Uterus (tissue), 4 donors: ENCODE measurements at places on chromosomes 3 and 15. TPM values are rescaled to one million over a fixed set of nuclear protein-coding genes. Genes with fewer than 3 reads are reported as not detected.
A peak's percentile ranks its signal among the peaks of the same experiment; 100 is the strongest.

- no peaks in the 10 kb centered on the region for H3K36me3 ChIP-seq
- DNase-seq = no peak
- no peak overlapping the region for H3K27ac ChIP-seq
- H3K4me3 ChIP-seq = no peak overlapping the region
Observed at GRCh38 chr3:63193647-63194046, 84.5 kb upstream of the SYNPR start.

DNA sequence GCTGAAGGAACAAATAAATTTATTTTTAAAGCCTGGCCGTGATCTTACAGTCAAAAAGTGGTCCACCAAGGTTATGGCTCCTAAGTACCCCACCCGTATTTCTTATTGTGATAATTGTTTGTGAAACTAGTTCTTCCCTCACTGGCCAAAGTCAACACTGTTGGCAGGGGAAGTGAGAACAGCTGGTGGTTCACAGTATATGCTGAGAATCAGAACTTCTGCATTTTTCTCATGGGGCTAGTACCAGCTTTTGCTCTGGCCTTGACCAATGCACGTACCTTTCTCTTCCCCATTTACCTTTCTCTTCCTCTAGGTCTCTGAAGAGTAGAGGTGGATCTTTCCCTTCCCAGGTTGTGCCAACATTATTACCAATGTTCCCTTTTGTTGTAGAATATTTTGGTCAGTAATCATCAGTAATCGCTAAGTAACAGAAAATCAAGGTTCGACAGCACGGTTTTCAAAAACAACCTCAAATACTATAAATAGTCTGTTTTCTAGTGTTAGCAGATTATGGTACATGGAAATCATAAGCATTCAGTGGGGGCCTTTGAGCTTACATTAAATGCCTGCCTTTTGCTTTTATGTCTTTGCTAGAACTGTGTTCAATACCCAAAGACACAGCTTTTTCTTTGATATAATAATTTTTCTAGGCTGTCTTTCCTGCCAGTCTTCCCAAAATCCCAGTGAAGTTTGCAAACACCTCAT lies 268.0 kb downstream of the LPP start:
- no peaks in the 10 kb centered on the region for H3K4me1 ChIP-seq
- no peaks in the 10 kb centered on the region for H3K36me3 ChIP-seq
- no peak for DNase-seq
- H3K4me3 ChIP-seq = no peak overlapping the region
- peak overlapping the region; percentile 69 for H3K27ac ChIP-seq

DNA sequence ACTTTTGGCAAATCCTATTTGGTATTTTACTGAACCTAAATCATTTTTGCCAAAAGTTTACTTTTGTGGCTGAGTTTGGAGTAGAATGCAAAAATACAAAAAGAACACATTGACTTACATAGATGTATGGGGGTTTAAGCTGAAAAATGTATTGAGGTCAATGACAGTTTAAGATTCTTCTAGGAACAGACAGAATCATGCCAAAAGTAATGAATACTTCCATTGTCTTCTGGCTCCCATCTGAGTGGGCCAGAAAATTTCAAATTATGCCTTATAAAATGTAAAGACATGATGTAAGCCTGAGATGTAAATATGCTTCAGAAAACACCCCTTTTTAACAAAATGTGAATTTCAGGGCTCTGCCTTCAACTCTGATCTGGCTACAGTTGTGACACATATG lies 375.1 kb upstream of the DPH6 start:
- no peak overlapping the region for H3K27ac ChIP-seq
- H3K27me3 ChIP-seq = no peaks in the 10 kb centered on the region
- H3K4me1 ChIP-seq = no peaks in the 10 kb centered on the region
- H3K36me3 ChIP-seq = no peaks in the 10 kb centered on the region
- no peak for DNase-seq

- H3K36me3 ChIP-seq = no peaks in the 10 kb centered on the region
- H3K27ac ChIP-seq = no peak overlapping the region
- DNase-seq = no peak
- no peaks in the 10 kb centered on the region for H3K27me3 ChIP-seq
- H3K4me3 ChIP-seq = no peak overlapping the region
Observed at GRCh38 chr15:84009616-84010015, 226.0 kb upstream of the GOLGA6L4 start.

GRCh38 chr3:174377684-174378083 lies 481.4 kb upstream of the NAALADL2 start:
- no peaks in the 10 kb centered on the region for H3K36me3 ChIP-seq
- no peak overlapping the region for H3K4me3 ChIP-seq
- DNase-seq = no peak

DNA sequence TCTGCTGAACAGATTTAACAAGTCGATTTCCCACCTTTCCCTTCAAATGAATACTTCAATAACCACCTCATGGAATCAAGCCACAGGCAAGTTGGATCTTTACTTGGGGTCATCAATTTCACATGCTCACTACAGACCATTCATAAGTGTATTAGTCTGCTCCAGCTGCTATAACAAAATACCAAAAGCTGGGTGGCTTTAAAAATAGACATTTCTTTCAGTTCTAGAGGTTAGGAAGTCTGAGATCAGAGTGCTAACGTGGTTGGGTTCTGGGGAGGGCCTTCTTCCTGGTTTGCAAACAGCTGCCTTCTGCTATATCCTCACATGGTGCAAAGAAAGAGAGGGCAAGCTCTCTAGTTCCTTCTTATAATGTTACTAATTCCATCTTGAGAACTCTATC lies 5.1 kb downstream of the GPR176 start:
- H3K27ac ChIP-seq = no peak overlapping the region
- no peak overlapping the region for H3K4me3 ChIP-seq
- DNase-seq = no peak
- no peaks in the 10 kb centered on the region for H3K4me1 ChIP-seq
- H3K27me3 ChIP-seq = no peaks in the 10 kb centered on the region

DNA sequence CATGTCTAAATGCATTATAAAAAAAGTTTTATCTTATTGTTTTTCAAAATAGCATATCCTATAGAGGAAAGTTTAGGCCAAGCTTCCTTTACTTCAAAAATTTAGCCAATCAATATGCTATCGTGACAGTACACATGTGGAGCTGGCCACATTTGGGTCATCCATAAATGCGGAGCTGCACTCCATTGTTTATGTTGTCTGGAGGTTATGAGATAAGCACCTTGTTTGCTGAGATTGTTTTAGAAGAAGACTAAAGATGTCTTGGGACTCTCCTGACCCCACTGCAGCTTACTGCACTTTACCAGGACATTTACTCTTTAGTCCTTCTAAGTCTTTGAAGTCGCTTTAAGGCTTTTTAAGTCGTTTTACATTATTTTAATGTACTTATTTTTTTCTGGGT lies 265.9 kb downstream of the OCA2 start:
- H3K4me1 ChIP-seq = no peaks in the 10 kb centered on the region
- no peak for DNase-seq
- no peaks in the 10 kb centered on the region for H3K36me3 ChIP-seq

GRCh38 chr3:115524549-115524948 lies 98.8 kb upstream of the GAP43 start:
- no peak for DNase-seq
- no peaks in the 10 kb centered on the region for H3K36me3 ChIP-seq
- no peak overlapping the region for H3K27ac ChIP-seq
- H3K27me3 ChIP-seq = no peaks in the 10 kb centered on the region
- H3K4me3 ChIP-seq = no peak overlapping the region

The CTXN2 gene
- not detected for total RNA-seq

The SERINC4 gene
- total RNA-seq = 0.49 TPM

- H3K36me3 ChIP-seq = no peaks in the 10 kb centered on the region
- no peaks in the 10 kb centered on the region for H3K27me3 ChIP-seq
- DNase-seq = no peak
- no peak overlapping the region for H3K27ac ChIP-seq
- H3K4me3 ChIP-seq = no peak overlapping the region
- H3K4me1 ChIP-seq = no peaks in the 10 kb centered on the region
Observed at GRCh38 chr15:51887887-51888592, 58.6 kb downstream of the TMOD3 start.

- H3K4me3 ChIP-seq = no peak overlapping the region
- no peaks in the 10 kb centered on the region for H3K27me3 ChIP-seq
- DNase-seq = peak; percentile 84
- H3K36me3 ChIP-seq = no peaks in the 10 kb centered on the region
- H3K4me1 ChIP-seq = no peaks in the 10 kb centered on the region
Observed at GRCh38 chr3:135929670-135930069, 35.9 kb upstream of the PPP2R3A start.

The CCR2 gene
- not detected for total RNA-seq

DNA sequence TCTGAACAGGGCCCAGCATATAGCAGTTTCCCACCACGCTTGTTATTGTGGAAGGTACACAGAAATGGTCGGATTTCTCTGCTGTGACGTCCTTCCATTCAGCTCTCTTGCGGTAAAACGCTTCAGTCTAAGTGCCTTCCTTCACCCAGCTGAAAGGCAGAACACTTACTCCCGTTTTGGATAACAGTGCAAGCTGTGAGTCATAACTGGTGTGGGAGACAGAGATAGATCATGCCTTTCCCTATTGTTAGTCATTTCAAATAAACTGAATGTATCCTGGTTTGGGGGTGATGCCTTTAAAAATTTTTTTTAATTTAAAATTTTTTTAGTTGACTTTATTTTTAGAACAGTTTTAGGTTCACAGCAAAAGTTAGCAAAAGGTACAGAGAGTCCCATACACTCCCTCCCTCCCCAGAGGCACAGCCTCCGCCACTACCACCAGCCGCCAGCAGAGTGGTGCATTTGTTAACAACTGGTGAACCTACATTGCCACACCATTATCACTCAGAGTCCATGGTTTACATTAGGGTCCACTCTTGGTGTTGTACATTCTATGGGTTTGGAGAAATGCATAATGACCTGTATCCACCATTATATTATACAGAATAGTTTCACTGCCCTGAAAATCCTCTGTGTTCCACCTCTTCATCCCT lies 94.9 kb upstream of the NSMCE3 start:
- DNase-seq = no peak
- H3K27me3 ChIP-seq = no peaks in the 10 kb centered on the region
- no peaks in the 10 kb centered on the region for H3K4me1 ChIP-seq
- no peaks in the 10 kb centered on the region for H3K36me3 ChIP-seq
- H3K4me3 ChIP-seq = no peak overlapping the region
- H3K27ac ChIP-seq = no peak overlapping the region

DNA sequence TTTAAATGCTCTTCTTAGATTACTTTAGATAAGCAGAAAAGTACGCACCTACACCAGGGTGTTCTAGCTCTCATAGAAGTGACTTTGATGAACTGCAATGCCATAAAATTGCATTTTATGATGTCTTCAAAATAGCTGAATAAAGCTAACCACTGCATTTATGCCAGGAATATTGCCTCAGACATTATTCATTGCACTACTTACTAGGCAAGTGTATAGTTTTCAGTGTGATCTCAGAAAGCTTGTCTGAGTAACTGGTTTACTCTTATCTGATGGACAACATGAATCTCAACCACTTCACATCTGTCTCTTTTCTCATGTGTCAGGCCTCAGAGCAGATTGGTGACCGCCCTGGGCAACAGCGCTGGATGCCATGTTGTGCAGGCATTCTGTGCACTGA lies 119.3 kb upstream of the SLC2A2 start:
- H3K4me1 ChIP-seq = no peaks in the 10 kb centered on the region
- H3K36me3 ChIP-seq = no peaks in the 10 kb centered on the region
- H3K27ac ChIP-seq = no peak overlapping the region
- no peak for DNase-seq
- H3K27me3 ChIP-seq = no peaks in the 10 kb centered on the region

The TMEM207 gene
- not detected for total RNA-seq

The IQCF5 gene
- not detected for total RNA-seq

The PHLDB2 gene
- total RNA-seq = 108 TPM

The OXTR gene
- 1.5 TPM for total RNA-seq

DNA sequence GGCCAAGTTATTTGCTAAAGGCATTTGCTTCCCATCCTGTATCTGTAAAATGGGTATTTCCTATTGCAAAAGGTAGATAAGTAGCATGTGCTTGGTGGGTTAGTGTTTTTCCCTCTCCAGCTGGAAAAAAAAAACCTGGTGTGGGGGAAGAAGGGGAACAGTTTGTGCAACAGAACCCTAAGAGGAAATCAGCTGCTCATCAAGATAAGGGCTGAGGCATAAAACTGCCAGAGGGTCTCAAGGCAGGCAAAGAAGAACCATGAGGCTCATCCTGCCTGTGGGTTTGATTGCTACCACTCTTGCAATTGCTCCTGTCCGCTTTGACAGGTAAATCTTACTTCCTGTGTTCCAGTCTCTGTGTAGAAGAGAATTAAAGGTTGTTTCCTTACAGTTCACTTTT lies at the start of gene CPA3:
Gene CPA3 (plus strand): TSS at position 248 of the 400 bp plus-strand sequence. CDS start 12 bp downstream, at position 260.
- H3K27ac ChIP-seq = no peak within 1 kb of the TSS
- H3K36me3 ChIP-seq = no peaks in the 10 kb centered on the region
- H3K4me3 ChIP-seq = no peak within 1 kb of the TSS
- no peaks in the 10 kb centered on the region for H3K27me3 ChIP-seq
- no peaks in the 10 kb centered on the region for H3K4me1 ChIP-seq

- no peaks in the 10 kb centered on the region for H3K4me1 ChIP-seq
- H3K36me3 ChIP-seq = no peaks in the 10 kb centered on the region
- no peak overlapping the region for H3K4me3 ChIP-seq
- DNase-seq = no peak
- H3K27me3 ChIP-seq = no peaks in the 10 kb centered on the region
Observed at GRCh38 chr15:92102395-92102755, 248.9 kb downstream of the SLCO3A1 start.

GRCh38 chr3:37810848-37811247 lies 50.8 kb upstream of the CTDSPL start:
- no peak overlapping the region for H3K4me3 ChIP-seq
- no peaks in the 10 kb centered on the region for H3K36me3 ChIP-seq
- no peaks in the 10 kb centered on the region for H3K4me1 ChIP-seq
- no peaks in the 10 kb centered on the region for H3K27me3 ChIP-seq

DNA sequence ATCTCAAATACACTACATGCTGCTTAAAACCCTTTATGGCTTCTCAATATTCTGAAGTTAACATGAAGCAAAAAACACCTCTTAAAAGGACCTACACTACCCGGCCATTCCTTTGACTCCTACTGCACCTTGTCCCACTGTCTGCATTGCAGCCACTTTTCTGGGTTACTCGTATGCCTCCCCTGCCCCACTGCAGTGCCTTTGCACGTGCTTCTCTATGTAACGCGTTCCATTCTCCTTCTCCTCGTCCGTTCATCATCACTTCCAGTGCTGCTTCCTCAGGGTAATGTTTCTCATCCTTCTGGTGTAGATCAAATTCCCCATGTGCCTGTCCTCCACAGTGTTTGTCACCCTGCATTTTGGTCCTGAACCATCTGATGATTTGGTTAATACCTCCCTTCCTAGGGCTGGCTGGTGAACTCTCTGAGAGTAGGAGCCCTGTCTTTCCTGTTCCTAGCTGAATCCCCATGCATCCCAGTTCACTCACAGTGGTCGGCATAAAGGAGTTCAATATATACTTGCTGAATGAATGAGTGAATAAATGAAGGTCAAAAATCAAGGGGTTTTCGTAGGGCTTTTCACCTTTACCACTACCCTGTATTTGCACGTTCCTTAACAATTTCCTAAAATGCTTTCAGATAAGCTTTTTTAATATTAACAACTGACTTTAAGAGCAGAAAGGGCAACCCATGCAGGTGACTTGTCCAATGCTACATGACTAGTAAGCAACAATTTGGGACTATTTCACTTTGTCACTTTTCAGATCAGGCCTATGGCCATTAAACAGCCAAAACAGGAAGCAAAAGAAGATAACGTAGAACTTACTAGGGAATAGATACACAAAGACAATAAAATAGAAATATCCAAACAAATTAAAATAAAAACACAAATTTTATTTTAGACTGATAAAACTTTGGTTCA lies 2.4 kb upstream of the STT3B start:
- no peaks in the 10 kb centered on the region for H3K36me3 ChIP-seq
- H3K27ac ChIP-seq = no peak overlapping the region
- H3K27me3 ChIP-seq = no peaks in the 10 kb centered on the region
- DNase-seq = no peak
- no peak overlapping the region for H3K4me3 ChIP-seq
- no peaks in the 10 kb centered on the region for H3K4me1 ChIP-seq
